Prostate gland (tissue), 2 donors: ENCODE measurements at places on chromosomes 7 and 10.

- DNase-seq: no peak
Observed at GRCh38 chr10:10198363-10198762, 819.3 kb upstream of the CELF2 start.

GRCh38 chr7:139776486-139777132 lies 1.2 kb downstream of the HIPK2 start:
- peak; percentile 41 for DNase-seq

DNA sequence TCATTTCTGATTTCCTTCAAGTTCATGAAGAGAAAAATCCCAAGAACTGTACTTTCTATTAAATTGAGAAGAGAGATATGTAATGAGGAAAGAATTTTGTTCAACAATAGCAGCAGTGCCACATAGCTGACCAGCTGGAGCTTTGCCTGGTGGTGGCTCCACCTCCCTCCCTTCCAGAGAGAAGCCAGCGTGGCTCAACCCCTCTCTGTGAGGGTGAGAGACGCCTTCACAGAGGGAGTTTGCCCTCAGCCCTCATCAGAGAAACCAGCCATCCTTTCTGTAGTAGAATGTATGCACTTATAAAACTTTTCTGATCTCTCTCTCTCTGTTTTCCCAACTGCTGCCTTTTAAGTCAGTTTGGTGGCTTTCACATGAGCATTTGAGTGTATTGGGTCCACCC lies 20.5 kb upstream of the COL1A2 start:
- DNase-seq: no peak

- DNase-seq: no peak
Observed at GRCh38 chr10:29377333-29377961, 88.6 kb downstream of the LYZL1 start.

DNA sequence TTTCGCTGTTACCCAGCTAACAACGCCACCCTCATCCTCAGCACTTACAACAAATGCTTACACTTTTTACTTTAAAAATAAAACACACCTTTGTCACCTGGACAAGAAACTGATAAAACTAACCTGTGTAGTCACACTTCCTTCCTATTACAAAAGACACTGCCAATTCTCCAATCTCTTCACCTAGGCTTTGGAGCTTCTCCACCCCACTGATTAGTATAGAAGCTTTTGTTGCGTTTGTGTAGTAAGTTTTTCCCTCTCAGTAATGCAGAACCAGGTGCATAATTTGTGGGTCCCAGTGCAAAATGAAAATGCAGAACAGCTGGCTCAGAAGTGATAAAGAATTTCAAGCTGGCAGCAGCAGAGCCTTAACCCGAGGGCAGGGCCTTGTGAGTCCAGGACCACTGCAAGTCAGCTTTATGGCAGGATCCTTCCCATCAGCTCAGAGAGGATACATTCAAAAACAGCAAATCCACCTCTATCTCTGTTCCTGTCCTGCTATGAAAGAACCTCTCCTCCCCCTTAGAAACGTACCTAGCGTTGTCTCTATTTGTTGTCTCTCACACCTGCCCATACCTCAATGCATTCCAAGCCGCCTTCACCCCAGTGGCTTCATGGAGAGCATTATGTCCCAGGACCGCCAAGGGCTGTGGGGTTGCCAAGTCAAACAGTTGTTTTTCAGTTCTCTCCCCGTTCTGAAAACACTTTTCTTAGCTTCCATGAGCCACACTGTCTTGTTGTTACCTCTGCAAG lies 40.3 kb upstream of the EGFR start:
- DNase-seq: no peak

GRCh38 chr7:133645884-133646391 lies 393.1 kb downstream of the EXOC4 start:
- peak; percentile 5 for DNase-seq

GRCh38 chr10:119755446-119755845 lies 29.6 kb downstream of the INPP5F start:
- DNase-seq: no peak

- no peak for DNase-seq
Observed at GRCh38 chr7:68679459-68680234, 918.6 kb upstream of the AUTS2 start.

DNA sequence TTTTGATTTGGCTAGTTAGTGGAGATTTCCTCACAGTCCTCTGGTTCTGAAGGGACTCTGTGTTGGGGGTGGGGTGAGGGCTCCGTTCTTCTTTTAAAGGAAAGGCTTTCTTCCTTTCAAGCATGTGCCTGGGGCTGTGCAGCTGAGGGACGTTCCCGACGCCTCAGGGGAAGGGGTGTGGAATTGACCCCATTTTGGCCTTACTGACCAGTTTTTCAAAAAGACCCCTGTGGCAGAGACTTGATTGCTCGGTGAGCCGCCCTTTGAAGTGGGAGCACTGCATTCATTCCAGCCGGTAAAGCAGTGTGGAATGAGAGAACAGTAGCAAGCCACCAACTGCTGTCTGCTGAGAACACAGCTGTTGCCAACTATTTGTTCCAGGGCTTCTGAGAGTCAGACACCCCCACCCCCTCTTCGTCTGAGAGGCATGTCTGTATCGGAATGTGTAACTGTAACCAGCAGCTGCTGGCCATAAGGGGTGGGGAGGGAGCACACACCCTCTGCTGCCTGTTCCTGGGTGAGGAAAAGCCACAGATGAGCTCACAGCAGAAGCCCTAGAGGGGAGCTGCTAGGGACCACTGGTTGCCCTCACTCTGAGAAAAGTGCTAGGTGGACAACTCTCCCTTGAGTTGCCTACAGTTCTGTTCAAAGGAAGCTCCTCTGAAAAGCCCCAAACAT lies 33.2 kb downstream of the WBP1L start:
- peak; percentile 93 for DNase-seq

GRCh38 chr10:92291921-92292845 lies 1.2 kb downstream of the MARCHF5 start:
- peak; percentile 65 for DNase-seq

- DNase-seq: no peak
Observed at GRCh38 chr7:117190104-117190503, 132.8 kb downstream of the WNT2 start.

DNA sequence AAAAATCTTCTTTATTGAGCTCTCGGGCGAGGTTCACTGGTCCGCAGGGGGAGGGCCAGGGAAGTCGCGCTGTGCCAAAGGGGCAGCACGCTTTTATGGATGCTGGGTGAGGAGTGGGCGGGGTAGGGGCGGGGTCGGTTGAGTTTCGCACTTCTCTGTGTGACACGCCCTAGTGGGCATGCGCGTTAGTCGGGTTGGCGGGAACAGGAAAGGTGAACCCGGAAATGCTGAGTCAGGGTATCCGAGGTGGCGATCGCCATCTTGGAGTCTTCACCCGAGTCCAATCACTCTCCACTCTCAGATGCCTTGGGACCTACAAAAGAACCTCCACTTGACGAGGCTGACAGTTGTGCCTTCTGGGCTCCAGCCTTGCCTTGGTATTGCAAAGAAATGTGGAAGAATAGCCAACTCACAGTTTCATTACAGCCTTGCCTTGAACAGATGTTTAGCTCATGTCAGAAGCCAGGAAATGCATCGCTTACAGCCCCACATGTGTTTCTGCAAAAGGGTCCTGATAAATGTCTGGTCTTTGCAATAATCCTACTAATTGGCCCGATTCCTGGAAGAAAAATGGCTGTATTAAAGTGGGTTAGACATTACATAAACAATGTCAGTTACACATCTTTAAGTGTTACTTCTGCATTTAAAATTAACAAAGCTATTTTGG lies 64.1 kb downstream of the AHR start:
- no peak for DNase-seq

GRCh38 chr7:139647814-139648390 lies 124.4 kb downstream of the CLEC2L start:
- DNase-seq: no peak
